Activated B cell treated with CpG ODN at 0.5 μM for 24 hours (primary cell): ENCODE measurements at places on chromosomes 2 and 18. TPM values are rescaled to one million over a fixed set of nuclear protein-coding genes. Genes with fewer than 3 reads are reported as not detected.

Gene TEX44
- not detected in 2 replicates for total RNA-seq

Gene CCL20
- total RNA-seq = not detected in 2 replicates

Gene MC5R
- total RNA-seq = not detected in 2 replicates

Gene RESP18
- not detected in 2 replicates for total RNA-seq
